ENCODE measurements at places on chromosomes 2 and 18.

- no peak for DNase-seq
These were observed 279.6 kb downstream of the SLC4A3 start for GRCh38 chr2:219907011-219907365.

- DNase-seq = no peak
These were observed 7.6 kb upstream of the NFE2L2 start for GRCh38 chr2:177271981-177272666.

DNA sequence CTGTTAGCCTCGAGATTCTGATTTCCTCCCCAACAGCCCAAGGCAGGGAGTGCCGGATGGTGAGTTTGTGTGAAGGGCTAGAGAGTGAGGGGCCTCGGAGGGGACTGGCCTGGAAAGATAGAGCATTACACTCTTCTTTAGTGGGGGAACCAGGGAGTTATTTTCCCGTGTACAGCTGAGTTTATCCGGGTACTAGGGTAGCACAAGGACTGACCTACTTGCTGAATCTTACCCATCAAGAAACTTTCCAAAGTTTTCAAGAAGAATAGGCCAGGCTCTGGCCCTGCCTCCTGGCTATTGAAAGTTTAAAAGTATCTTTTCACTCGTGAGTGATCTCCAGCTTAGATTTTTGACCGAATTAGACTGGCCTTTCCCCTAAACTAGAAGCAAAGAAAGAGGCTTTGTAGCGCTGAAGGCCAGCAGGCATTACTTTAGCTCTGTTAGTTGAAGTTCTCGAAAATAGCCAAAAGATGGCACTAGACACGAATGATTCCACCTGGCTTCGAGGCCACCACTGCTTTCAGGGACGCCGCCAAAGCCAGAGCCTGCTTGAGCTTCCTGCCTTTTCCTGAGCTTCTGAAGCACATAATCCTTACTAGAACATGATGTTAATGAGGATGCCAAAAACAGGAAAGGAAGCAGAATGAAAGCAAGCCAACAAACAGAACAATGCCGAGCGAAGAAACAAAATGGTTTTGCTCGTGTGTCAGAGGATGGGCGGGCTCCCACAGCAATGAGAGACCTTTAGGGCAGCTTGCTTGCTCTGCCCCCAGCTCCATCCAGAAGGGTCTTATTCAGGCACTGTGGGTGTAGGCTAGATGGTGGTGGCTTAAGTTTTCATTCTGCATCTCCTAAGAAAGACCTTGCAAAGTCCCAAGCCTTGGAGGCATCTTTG is 55.8 kb downstream of the TSN start:
- DNase-seq = peak; percentile 74

DNA sequence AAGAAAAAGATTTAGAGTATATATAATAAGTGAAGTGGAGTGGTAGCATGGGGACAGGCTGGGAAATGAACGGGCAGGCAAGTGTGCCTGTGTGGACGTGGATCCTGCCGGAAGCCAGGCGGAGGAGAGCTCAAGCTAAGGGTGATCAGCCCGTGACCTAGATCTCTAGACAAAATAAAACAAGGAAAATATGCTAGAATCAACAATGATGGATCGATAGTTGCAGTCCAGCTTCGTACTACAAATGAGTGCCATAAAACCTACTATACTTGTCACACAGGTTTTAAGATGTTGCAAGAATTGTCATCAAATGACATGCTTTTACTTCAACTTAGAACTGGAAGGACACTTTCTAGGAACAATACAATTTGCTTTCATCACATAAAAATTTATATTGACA is 8.5 kb downstream of the EIF2AK2 start:
- no peak for DNase-seq
